Peyer's patch (tissue), 4 donors: ENCODE measurements at places on chromosomes 7 and 10.

DNA sequence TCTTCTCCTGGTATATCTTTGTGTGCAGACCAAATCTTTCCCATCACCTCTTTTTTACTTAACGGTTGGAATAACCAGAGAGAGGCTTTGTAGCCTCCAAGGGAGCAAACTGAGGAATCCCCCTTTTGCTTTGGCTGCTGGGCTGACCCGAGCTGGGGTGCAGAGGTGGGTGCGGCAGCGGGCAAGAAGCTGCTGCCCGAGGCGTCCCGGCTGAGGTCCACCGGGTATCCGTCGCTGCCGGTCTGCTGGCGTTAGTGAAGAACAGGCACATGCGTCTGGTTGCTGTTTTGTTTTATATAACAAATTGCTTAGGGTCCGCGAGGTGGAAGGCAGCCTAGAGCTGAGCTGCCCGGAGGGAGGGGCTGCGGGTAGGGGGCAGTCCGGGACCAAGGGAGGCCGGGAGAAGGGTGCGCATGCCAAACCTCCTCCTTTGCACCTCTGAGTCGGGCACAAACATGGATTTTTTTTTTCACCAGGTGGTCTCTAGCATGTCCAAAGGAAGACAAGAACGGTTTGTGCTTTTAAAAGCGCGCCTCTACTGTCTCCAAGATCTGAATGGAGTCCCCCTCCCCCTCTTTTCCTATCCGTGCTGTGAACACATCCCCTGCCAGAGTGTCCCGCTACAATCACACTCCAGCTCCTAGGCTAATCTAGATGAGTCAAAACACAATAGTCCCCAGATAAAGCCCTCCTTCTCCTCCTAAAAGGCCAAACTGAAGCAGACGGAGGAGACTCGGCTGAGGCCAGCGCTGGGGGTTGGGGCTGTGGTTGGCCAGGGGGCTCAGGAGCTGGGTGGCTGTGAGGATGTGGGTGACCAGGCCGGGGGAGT, 6.8 kb upstream of the GATA3 start:
- DNase-seq, result no peak

DNA sequence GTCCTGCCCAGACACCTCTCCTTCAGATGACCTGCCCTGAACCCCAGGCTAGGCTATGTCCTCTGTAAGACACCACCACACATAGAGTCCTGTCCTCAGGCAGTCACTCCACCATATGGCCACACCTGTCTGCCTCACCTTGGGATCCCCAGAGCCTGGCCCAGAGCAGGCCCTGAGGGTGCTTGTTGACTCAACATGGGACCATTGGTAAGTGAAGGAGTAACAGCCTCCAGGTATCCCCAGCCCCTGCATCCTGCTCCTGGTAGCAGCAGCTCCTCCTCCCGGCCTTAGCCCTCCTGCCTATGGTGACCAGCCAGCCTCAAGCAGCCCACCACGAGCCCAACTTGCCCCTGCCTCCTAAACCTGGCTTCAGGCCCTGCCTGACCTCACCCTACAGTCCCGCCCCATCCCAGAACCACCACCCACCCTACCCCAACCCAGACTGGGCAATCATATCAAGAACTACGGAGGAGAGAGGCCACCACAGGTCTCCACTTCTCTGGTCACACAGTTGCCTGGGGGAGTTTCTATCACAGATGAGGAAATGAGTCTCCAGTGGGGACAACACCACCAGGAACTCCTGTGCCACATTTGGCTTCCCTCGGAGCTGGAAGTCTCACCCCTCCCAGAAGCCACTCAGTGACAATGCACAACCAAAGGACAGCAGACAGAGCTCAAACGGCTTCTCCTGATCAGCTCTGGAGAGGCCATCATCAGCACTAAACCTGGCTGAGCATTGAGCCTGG, 136.6 kb downstream of the GRID1 start:
- no peak for DNase-seq

DNA sequence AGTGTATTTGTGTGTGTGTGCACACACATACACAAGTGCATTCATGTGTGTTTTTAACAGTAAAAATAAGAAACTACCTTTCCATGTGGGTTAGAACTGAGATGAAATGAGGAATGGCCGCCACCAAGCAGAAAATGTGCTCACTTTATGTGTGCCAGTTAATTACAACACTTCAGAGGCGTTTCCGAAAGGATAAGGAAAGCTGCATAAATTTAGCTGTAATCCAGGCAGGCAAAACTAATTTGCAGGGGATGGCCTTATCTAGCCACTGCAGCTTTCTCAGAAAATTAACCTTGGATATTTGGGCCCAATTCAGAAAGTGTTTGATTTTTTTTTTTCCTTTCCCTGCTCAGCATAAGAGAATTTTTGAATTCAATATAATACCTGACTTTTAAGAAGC, 328.8 kb upstream of the PHF14 start:
- no peak for DNase-seq

- no peak for DNase-seq
Measured at GRCh38 chr7:129311429-129311828, 86.6 kb downstream of the AHCYL2 start.

DNA sequence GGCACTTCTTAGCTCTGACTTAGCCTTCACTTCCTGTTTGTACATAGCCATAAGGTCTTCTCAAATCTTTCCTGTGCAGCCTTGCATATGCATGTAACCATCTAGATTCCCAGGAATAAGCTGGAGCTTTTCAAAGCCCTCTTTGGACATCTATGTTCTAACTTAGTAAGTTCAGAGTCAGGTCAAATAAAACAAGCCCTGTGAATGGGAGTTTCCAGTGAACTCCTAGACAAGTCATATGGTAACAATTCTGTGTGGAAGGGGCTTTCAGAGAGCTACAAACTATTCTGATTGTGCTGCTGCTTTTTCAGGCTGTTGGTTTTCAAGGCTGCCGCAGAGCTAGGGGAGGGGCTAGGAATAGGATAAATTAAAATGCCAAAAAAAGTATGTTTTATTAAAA, 208.4 kb upstream of the AKR1E2 start:
- no peak for DNase-seq

DNA sequence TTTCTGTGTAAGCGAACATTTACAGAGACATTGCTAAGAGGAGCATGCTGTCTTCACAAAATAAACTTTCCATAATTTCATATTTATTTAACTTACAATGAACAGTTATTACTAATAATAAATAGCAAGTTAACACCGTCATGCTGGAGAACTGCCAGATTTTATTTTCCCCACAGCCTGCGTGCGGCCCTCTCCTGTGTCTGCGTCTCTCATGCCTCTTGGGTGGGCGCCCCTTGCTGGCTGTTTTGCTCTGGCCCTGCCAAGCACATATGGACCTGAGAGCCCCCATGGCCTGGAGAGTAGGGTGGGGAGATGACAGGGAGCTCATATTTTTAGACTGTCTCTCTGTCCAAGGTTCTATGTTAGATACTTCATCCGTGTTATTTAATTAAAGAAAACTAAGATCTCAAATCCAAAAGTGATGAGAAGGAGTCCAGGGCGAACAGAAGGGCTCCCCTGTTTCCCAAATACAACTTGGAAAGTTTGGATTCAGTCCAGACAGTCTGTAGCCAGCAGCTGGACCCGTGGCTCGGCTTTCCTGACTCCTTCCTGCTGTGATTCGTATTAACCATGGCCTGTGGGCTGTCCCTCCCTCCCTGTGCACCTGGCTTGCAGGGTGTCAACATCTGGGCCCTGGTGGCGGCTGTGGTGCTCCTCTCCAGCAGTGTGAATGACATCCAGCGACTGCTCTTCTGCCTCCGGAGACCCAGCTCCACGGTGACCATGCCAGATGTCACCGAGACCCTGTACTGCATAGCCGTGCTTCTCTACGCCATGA, 20.5 kb downstream of the FBH1 start:
- no peak for DNase-seq

DNA sequence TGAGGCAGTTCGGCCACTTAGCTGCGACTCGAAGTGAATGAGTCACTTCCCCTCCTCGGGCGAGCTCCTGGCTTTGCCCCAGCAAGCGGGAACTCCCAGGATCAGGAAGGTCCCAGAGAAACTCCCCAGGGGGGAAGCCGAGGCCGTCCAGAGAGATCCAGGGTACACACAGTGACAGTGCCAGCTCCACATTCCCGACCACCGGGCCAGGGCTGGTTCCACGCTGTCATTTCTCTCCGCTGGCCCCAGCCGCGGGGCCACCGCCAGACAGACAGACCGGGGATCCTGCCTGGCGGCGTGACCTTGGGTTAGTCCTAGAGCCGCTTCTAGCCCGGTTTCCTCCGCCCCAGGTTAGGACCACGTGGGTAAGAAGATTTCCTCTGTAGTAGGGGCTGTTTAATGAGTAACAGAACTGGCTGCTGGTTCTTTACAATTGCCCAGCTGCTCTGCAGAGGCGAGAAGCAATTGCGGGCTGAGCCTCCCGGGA, 463 bp upstream of the UPP1 start:
- DNase-seq, result peak; percentile 58

DNA sequence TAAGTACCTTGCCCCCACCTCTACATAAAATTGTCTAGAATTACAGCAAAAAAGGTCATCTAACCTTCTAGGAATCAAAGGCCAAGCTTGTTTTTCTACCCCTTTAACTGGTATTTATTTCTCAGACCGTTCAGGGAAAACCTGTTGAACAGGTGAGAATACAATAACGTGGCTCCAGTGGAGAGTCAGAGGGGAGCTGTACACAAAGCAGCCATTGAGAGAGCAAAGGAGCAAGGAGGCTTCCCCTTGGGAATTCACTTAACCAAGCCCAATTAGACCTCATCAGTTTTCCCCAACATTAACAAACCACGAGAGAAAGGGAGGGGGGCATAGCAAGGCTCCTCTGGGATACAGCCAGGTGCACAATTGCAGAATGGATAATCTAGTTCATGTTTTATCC, 101.9 kb downstream of the ELMO1 start:
- no peak for DNase-seq

GRCh38 chr10:100872034-100872791, 40.5 kb upstream of the SLF2 start:
- no peak for DNase-seq

DNA sequence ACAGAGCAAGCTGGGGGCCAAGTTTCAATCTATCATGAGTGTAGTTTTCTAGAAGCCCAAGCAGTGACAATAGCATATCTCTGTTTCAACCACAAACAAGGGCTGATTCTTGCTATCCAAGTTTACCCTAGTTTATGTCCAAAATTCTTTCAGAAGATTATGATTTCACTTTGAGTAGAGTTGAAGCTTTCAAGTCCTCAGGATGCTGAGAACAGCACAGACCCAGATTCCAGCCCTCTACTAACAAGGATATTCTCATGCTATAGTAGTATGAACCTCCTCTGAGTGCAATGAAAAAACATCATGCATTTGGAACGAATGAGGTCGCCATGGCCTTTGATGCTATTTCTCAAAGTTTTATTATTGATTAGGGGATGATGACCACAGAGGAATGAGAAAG, 344.1 kb upstream of the NPVF start:
- no peak for DNase-seq

DNA sequence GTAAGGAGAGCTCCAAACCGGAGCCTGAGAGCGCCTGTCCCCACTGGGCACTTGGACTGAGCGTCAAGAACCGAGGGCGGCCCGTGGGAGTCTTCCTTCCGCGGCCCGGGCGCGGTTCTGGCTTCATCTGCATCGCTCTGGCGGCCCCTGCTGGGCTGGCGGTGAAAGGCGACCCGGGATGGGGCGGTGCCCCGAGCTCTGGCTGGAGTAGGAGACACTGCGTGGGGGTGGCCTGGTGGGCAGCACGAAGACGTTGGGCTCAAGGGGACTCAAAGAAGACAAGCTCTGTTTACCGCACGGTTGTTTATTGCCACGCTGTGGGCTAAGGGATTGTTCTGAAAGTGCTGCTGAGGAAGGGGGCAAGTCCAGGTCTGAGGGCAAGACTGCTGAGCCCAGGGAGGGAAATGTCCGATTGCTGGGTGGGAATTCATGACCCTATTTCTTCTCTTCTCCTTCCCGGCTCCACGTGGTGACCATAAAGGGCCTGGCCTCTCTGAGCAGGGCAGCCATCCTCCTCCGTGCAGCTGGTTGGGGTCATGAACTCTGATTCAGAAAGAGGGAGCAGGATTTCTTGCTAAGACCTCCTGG, 29.8 kb downstream of the PLAU start:
- peak; percentile 90 for DNase-seq

DNA sequence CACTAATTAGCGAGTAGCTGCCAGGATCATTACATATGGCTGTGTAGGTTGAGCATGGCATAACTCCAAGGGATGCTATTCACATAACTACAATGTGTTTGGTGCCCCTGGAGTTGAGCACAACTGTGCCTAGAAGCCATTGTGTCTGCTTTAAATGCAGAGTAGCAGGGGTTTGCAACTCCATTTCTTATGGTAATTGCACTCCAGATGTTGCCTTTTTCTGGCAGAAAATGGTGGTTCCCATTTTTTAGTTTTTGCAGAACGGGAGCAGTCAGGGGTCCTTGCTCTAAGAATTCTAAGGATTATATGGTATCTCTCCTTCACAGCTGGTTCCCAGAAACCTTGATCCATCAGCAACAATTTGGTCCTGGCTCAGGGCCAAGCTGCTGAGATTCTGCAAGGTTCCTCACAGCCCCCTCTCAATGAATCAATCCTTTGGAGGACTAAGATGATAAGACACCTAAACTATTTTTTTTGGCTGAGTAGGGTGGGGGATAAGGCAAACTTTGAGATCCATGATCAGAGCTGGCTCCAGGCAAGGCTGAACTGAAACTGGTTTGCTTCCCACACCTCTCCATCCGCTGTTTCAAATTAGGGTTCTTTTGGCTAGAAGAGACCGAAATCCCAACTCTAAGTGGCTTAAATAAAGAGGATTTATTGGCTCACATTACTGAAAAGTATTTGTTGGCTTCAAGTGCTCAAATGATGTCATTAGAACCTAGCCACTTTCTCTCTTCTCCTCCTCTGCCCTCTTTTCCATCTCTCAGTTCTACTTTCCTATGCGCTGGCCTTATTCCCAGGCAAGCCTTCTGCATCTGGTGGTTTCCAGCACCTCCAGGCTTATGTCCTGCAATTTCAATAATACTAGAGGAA, 97.5 kb upstream of the CCDC6 start:
- DNase-seq, result no peak
